ENCODE measurements at places on chromosomes 7 and 10. TPM values are rescaled to one million over a fixed set of nuclear protein-coding genes. Genes with fewer than 3 reads are reported as not detected.

- DNase-seq, result no peak
These were observed 54.3 kb upstream of the TNRC18 start for GRCh38 chr7:5477723-5478531.

DNA sequence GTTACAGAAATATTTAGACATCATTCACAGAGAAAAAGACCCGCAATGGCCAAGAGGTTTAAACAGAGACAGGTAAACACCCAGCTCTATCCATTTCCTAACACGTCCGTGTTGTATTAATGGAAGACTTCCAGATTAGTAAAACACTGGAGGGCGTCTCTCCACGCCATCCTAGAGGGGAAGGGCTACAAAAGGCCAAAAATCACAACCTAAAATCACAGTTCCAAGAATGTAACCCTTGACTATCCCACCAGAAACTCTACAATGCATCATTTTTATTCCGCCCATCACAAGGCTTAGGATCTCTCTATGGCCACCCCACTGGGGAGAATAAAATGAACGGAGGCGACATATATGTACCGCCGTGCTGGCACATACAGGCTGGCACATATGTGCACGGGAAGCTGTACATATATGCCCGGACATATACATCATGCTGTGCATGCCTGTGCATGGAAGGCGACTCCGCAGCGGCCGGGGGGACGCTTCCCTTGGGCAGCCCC is 734 bp downstream of the PCLO start:
- DNase-seq, result no peak

GRCh38 chr7:39621261-39621660 is 2.1 kb upstream of the RALA start:
- DNase-seq, result no peak

GRCh38 chr10:32388258-32389027 is 41.5 kb upstream of the EPC1 start:
- DNase-seq, result no peak

- no peak for DNase-seq
These were observed 54.9 kb upstream of the CAMK2B start for GRCh38 chr7:44380189-44380830.

GRCh38 chr10:22854935-22855421 is 72.9 kb upstream of the ARMC3 start:
- no peak for DNase-seq

GRCh38 chr7:139687211-139687954 is 90.4 kb downstream of the HIPK2 start:
- no peak for DNase-seq

TDRD1 gene
- total RNA-seq, result 0.25 TPM
